ENCODE measurements at places on chromosomes 3 and 15.

DNA sequence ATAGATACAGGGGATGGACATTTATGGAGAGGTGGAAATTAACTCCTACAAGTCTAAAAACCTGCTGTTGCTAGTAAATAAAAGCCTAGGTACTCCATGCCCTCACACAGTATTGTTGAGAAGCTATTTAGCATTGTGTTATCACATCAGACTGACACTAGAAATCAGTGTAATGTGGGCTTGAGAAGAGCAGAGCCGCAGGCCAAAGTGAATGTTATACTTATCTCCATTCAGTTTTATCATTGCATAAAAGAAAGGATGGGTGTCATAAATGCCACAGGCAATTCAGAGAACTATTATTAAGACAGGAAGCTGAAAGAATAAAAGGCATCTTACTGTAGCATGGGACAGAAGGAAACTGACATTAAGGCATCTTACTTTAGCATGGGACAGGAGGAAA is 13.7 kb upstream of the ISLR start:
- no peak for DNase-seq

DNA sequence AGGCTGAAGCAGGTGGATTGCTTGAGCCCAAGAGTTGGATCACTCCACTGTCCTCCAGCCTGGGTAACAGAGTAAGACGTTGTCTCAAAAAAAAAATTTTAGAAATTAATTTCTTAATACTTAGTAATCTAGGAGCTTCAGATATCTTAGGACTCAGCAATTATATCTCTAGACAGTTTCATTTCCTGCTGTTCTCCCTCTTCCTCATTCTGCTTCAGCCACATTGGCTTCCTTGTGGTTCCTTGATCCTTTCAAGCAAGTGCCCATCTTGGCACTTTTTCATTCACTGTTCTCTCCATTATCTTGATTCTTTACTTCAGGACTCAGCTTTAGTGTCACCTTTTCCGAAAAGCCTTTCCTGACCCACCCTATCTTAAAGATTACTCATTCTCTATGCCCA is 22.5 kb downstream of the TMEM202 start:
- no peak for DNase-seq

DNA sequence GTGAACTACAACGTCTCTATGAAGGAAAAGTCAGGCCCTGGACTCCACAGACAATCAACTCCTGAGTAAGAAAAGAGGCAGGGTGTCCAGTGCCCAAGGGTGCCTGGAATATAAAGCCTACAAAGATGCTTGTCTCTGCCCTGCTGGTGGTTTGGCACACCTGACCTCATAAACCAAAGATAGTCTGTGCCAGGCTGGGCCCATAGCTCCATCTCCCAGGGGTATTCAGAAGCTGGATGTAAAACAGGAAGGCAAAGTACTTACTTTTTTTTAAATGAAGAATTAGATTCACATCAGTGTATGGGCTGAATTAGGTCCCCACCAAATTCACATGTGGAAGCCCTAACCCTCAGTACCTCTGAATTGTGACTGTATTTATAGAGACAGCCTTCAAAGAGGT is 66.6 kb upstream of the HERC1 start:
- no peak for DNase-seq

DNA sequence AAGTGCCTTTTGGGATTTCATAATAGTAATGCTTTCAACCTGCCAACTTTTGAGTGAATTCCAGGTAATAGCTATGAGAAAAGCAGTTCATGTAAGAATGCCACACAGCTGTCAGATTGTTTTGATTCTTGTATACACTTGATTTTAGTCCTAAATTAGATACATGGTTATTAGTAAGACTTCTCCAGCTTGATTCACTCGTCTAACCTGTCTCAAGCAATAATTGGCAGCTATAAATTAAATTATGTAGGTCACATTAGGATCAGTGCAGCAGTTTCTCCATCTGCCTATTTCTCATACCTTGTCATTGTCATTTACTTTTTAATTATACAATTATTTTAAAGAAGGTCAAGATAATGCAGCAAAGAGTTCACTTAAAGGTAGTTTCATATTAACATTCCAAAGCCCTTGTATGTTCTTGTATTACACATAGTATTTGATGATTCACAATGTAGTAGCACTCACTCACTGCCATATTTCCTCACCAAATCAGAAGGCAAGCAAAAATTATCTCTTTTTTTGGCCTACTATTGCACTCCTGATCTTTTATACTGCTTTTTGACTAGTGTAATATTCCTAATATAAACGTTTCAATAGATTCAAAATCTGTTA is 10.9 kb upstream of the CRYBG3 start:
- DNase-seq = no peak

- DNase-seq = no peak
These were observed 31.0 kb upstream of the ADAMTS17 start for GRCh38 chr15:100372739-100373119.

- no peak for DNase-seq
These were observed 94.8 kb downstream of the IGF1R start for GRCh38 chr15:98743177-98743576.

Measured in stimulated activated CD8-positive, alpha-beta memory T cell treated with anti-CD3 and anti-CD28 coated beads, Interleukin-4, amount 100 ng/mL, for 1 hour (primary cell).